ENCODE measurements at places on chromosomes 2 and 18.

DNA sequence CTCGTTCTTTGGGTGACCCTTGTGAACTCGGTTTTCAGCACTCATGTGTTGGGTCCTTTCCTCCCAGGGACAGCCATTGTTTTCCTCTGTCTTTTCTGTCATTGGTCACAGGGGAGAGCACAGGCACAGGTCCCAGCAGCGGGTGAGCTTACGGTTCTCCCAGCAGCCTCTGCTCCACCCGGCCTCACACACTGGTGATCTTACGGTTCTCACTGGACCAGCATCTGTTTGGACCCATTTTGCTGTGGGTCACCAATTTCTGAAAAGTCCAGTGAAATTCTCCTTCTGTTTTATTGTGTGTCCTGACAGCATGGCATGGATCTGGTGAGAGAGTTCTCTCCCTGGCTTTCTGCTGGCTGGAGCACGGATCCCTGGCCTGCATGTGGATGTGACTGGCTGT lies 49.8 kb upstream of the ANKRD62 start:
- DNase-seq: no peak

- DNase-seq: no peak
Observed at GRCh38 chr2:179239195-179239594, 25.4 kb downstream of the SESTD1 start.

DNA sequence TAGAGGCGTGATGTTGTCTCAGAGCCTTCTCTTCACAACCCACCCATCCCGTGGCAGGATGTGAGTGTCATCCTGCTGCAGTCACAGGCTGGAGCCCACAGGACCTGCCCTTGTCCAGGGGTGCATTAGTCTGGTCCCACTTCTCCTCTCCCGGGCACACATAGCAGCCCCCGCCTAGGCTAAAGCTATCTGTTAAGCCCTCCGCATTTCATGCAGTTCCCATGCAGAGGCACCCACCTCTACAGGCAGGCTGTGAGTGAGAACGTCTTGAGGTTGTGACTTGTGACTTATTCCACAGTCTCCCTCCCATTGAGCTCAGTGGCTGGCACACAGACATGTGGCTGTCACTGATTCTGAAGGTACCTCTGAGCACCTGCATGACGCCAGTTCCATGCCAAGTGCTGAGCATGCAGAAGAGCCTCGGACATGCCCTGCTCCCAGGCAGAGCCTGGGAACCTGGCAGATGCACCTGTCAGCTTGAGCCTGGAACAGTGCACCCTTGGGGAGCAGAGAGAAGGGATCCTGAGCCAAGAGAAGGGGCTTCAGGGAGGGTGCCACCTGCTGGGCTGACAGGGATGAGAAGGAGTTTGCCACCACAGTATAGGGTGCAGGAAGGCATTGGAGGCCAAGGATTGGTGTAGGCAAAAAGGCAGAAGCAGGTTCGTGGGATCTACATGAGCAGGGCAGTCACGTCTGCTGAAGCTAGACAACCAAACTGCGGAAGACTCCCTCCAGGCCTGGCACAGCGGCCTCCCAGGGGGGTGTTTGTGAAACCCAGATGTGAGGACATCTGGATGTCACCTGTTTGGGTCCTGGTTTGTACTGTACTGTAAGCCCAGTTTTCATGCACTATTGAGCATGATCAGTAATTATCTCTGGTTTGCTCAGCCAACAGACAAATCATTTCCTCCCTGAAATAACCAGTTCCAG lies 213.6 kb downstream of the GLI2 start:
- DNase-seq: no peak

GRCh38 chr2:107585851-107586250 lies 240.8 kb upstream of the RGPD4 start:
- DNase-seq: no peak

DNA sequence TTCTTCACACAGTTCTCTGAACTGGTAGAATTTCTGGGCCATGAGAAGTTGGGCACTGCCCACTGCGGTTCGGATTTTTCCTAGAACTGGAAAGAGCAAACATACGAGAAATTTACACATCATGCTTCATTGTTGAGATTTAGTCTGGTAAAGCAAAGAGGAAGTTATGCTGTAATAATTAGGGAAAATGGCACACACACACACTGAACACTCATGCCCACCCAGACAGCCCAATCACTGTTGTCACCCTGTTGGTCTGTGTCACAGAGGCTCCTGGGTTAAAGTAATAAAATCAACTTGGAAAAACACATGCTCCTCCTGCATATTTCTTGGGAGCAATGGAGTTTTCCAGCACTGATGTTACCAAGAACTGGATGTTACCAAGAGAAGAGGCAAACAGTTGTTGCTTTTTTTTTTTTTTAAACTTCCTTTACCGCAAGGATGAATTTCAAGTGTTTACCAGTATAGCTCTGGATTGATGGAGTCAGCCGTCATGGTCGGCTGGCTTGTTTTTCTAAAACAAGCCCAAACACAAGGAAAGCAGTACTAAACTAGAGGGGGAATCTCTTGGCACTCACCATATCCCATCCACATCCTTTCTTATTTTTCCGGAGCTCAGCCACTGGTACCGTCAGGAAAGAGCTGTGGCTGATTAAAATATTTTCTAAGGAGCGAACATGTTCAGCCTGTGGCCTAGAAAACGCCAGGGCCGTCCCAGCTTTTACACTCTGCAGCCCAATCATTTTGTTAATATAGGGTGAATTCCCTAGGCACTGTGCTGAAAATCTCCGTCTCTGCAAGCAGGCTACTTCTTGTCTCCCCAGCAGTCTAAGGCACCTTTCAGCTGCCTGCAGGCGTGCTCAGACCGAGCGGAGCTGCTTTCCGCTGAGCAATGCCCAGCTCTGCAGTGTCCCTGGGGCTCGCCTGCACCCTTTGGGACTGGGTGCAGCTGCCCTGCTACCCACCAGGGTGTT lies 58.9 kb downstream of the TGIF1 start:
- no peak for DNase-seq

- DNase-seq: no peak
Observed at GRCh38 chr18:75047240-75047961, 161.5 kb downstream of the PTGR3 start.

DNA sequence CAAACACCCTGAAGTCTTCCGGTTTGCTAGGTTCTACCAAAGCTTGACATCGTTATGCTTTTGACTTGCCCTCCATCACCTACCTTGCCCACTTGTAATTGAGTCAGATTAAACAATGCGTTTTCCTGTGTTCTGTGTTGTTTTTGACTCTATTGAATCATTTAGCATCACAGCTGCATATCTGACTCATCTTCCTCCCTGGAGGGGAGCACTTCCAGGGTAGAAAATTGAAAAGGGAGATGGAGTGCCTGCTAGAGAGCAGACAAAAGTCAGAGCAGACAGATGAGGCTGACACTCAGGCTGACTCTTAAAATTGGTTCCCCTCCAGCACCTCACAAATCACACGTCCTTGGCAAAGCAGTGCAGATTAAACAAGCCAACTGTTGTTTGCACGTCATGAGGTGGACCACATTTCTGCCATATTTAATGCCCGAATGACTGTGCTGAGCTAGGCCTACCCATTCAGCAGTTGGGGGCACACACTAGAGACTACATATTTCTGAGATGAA lies 2.2 kb downstream of the MPP4 start:
- DNase-seq: peak; percentile 99

DNA sequence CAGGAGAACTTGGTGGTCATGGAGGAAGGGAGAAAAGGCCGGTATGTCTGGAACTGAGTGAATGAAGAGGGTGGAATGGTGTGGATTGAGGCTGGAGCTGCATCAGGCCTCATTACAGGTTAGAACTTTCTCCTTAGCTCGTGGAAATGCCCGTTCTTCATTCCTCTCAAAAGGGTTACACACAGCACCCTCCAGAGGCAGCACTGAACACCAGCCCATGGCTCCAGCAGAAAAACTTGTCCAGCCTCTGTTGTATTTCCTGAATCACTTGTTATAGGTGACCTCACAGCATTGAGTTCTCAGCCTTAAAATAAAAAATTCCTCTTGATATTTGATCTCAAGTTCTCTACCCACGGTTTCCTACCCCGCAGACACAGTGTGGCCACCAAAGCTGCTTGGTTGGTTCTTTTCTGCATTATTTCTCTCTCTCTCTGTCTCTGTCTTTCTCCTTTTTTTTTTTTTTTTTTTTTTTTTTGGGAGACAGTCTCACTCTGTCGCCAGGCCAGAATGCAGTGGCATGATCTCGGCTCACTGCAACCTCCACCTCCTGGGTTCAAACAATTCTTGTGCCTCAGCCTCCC lies 89.6 kb downstream of the ITGB1BP1 start:
- DNase-seq: peak; percentile 76

GRCh38 chr2:118975133-118975532 lies 33.1 kb downstream of the MARCO start:
- DNase-seq: no peak

Measured in fibroblast of skin of abdomen (primary cell).